Ascending aorta (tissue), 2 donors: ENCODE measurements at places on chromosomes 16 and 17.

GRCh38 chr16:62105244-62105643 lies 69.0 kb upstream of the CDH8 start:
- DNase-seq: no peak

DNA sequence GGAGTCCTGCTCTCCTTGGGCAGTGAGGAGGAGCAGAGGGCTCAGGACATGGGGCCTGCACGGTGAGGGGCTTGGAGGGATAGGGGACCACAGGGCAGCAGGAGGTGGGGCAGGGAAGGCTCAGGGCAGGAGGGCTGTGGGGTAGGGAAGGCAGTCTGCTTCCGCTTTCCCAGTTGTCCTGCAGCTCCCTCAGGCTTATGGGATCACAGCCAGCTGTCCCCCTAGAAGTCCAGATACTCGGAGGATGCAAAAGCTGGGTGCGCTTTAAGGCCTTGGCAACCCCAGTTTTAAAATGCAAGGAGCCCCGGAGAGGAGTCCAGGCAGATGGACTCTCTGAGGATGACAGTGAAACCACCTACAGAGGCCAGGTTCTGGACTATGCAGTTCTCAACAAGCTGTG lies 299.1 kb upstream of the FOXF1 start:
- DNase-seq: no peak

- DNase-seq: no peak
These were observed 17.6 kb upstream of the NOL11 start for GRCh38 chr17:67700037-67700724.

GRCh38 chr17:82435103-82435502 lies 15.4 kb downstream of the CYBC1 start:
- DNase-seq: no peak

- DNase-seq: peak; percentile 92
These were observed 24.2 kb downstream of the MPG start for GRCh38 chr16:102060-102855.

- DNase-seq: no peak
These were observed 96.2 kb downstream of the ASIC2 start for GRCh38 chr17:33196883-33197282.

GRCh38 chr17:28928061-28928460 lies 23.3 kb downstream of the PHF12 start:
- no peak for DNase-seq

GRCh38 chr17:66953630-66954020 lies 10.9 kb upstream of the CACNG4 start:
- DNase-seq: no peak

- DNase-seq: peak; percentile 62
These were observed at the start of gene IKZF3 for GRCh38 chr17:39863918-39864746. TSS of gene IKZF3 (minus strand) at chr17:39864312. CDS start at chr17:39864126, 186 bp downstream.

DNA sequence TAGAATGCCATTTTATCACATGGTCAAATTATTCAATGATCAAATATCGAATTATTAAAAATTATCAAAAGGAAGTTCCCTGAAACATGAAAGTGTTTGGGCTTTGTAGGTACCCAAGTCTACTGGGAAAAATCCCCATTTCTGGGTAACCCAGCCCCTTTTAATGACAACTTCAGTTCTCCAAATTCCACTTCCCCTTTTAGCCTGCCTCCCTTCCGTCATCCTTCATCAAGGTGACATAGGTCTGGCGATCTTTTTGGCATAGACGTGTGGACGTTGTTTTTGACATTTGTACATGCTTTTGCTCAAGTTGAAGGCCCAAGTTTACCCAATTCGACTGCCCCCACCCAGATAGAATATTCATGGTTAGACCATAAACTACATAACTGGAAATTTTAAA lies 660.9 kb downstream of the MAF start:
- no peak for DNase-seq

- no peak for DNase-seq
These were observed 77.6 kb downstream of the EMP2 start for GRCh38 chr16:10502776-10503175.

- no peak for DNase-seq
These were observed 844 bp downstream of the TAOK2 start for GRCh38 chr16:29974291-29975133.

GRCh38 chr17:13702266-13702665 lies 100.5 kb upstream of the HS3ST3A1 start:
- DNase-seq: no peak
